Stimulated activated CD4-positive, alpha-beta T cell treated with anti-CD3 and anti-CD28 coated beads, Interleukin-1b, Interleukin-23, amount 100 ng/mL, for 48 hours (primary cell): ENCODE measurements at places on chromosomes 2 and 18.
A peak's percentile ranks its signal among the peaks of the same experiment; 100 is the strongest.

- no peak for DNase-seq
Measured at GRCh38 chr2:24702800-24703199, 90.4 kb downstream of the PTRHD1 start.

DNA sequence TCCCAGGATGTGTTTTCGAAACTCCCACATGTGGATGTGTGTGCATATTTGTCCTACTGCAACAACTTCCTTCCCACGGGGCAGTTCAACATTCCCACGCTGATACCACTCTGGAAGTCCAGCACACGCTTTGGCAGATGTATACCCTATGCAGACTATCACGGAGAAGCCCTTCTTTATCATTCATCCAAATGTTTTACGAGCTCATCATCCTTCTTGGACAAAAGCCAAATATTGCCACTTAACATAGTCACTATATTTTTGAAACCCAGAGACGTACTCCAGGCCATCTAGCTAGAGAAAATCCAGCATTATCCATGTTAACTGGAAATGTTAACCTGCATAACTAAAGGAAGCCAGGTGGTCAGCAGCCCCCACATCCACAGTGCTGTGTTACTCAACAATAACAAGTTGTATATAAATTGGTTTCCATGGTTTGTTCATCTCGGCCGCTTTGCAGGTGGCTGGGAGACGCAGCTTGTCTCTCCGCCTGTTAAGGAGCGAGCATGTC, 131.5 kb downstream of the ZNF532 start:
- DNase-seq: no peak

DNA sequence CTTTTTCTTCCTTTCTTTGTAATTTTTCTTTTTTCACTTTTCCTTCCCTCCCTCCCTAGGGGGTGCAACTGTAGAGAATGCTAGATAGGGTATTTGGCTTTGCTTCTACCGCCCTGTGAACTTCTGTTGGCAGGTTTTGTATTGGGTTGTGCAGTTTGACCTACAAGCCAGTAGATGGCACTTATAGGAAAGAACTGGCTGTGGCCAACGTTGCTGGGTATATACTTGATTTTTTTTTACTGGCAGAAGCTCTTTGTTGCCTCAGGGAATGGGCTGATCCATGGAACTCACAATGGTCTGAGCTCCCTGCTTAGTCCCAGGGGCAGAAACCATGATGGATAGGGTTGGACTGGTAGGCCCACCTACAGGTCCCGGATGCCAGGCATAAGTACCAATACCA, 1019.5 kb upstream of the LRRTM1 start:
- DNase-seq: no peak

DNA sequence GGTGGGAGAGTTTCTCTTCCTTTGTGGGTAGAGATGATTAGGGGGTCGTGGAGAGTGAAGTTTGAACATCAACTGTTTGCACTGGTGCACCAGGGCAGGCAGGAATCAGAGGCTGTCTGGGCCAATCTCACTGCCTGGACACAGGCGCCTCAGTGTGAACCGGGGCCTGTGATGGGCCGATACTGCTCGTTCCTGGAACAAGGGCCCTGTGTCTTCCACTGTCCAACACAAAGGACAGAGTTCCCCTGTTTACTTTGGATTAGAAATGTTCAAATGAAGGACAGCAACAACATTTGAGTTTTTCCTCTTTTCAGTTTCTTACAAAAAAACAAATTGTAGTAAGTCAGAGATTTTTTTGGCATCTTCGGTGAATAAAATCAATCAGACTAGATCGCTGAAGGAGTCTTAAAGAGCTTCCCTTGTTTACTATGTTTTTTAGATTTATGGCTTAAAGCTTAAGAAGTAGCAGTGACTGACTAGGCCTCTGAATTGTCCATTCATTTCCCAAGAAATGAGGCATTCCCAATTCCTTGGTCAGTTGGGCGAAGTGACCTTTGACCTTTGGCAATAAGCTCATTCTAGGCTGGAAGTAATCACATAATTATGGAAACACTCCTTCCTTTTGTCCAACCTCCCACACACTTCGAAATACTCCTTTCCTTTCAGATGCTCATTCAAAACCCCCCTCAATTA, 11.6 kb upstream of the TGFA start:
- DNase-seq: no peak

DNA sequence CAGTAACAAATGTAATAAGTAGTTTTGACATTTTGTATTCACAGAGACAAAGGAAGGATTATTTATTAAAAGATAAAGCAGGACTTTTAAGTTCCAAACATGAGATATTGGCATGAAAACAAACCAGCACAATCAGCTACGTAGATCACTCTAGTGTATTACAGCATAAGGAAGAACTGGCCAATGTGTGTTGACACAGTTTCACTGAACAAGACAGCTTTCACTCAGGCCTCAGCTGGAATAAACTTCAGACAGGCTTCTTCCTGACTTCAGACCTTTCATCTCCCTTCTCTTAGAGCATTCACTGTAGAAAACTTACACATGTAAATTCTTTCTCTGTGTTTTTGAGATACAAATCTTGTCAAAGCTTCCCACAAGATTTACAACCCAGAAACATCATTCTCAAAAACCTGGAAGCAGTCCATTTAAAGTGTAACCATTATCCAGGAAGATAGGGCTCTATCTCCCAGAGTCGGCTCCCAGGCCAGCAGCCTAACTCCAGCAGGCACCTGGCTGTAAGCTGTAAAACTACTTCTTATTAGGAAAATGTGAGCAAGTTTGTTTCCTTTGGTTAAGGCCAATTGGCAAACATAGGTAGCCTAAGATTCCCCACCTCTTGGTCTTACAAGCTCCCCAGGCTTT, 768.3 kb upstream of the CDH7 start:
- DNase-seq: no peak

DNA sequence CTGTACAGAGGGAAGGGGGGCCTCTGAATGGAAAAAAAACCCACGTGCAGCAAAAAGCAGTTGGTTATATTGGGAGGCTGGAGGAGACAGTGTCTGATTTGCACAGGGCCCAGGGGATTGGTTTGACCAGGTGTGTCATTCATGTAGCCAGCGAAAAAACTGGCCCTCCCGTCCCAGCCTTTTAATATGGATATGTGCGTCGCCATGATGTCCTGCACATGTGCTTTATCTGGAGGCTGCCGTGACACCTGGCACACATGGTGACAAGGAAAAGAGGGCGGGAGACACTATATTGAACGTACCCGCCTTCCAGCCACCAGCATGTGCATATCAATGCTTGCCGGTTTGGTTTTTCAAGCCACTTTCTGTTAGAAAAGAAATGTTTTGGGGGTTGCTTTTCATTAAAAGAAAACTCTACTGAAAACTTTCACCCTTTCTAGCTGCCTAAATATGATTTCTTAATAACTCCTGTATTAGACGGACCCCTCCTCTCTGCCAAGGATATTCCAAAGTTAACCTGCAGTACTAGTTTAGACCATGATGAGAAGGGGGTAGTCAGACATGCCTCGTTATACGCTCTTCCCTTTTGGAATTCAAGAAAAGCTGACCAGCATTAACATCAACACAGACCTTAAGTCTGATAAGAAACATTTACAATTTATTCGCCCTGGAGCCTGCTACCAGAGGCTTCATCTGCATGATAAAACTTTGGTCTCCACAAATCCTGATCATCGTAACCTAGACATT, 16.2 kb downstream of the SLC25A52 start:
- DNase-seq: no peak

DNA sequence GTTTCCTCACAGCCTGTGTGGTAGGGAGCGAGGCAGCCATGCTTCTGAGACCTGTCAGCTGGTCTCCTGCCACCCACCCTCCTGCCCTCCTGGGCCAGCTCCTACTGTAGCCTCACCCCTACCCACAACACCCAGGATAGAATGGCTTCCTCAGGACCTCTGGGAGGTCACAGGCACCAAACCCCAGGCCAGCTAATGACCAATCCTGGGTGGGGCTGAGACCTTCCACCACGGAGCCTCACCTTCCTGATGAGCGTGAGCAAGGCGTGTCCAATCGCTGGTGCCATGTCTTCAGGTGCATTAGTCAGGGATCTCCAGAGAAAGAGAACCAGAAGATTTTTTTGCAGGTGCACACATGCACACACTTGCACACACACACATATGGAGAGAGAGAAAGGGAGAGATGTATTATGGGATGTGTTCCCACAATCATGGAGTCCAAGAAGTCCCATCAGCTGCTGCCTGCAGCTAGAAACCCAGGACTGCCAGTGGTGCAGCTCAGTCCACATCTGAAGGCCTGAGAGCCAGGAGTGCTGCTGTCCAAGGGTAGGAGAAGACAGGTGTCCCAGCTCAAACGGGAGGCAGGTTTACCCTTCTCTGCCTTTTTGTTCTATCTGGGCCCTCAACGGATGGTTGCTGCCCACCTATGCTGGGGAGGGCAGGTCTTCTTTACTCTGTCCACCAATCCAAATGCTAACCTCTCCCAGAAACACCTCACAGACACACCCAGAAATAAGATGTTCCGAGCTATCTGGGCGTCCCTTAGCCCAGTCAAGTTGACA, 70.4 kb upstream of the HDAC4 start:
- DNase-seq: no peak

- DNase-seq: no peak
Measured at GRCh38 chr2:20130821-20131645, 79.6 kb upstream of the LAPTM4A start.

- DNase-seq: no peak
Measured at GRCh38 chr2:100029460-100029859, 112.9 kb downstream of the AFF3 start.

DNA sequence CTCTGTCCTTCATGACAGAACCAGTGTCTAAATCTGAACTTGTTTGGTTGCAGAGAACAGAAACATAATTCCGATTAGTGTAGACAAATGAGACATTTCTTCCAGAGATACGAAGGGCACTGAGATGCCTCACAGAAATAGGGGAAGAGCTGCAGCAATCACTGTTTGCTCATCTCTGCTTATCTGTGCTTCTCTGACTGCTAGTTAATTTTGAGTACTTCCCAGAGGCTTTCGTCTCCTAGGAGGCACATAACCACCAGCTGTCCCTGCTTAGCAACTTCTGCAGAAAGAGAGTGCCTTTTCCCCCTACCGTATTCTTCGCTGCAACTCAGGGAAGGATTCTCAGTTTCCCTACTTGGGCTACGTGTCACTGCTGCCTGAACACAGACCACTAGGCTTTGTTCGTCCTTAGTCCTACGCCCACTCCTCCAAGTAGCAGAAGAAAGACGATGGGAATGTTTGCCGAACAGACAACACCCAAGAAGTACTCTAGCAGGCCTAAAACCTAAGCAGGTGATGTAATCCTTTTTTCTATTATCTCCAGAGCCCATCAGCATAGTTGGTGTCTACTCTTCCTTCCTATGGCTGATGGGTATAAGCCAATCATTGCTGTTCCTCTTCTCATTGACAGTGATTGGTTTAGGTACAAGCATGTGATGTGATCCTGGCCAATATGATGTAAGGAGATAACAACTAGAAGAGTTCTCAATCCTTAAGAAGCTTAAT, 63.6 kb downstream of the TNP1 start:
- no peak for DNase-seq

- DNase-seq: no peak
Measured at GRCh38 chr2:8285081-8285480, 396.8 kb upstream of the ID2 start.

- no peak for DNase-seq
Measured at GRCh38 chr2:88450925-88451810, 1.3 kb downstream of the FOXI3 start.

- no peak for DNase-seq
Measured at GRCh38 chr18:42310956-42311355, 355.9 kb downstream of the PIK3C3 start.

- peak; percentile 6 for DNase-seq
Measured at GRCh38 chr18:57959278-57959677, 84.7 kb upstream of the NEDD4L start.

GRCh38 chr2:239383759-239384156, 17.1 kb downstream of the HDAC4 start:
- no peak for DNase-seq

DNA sequence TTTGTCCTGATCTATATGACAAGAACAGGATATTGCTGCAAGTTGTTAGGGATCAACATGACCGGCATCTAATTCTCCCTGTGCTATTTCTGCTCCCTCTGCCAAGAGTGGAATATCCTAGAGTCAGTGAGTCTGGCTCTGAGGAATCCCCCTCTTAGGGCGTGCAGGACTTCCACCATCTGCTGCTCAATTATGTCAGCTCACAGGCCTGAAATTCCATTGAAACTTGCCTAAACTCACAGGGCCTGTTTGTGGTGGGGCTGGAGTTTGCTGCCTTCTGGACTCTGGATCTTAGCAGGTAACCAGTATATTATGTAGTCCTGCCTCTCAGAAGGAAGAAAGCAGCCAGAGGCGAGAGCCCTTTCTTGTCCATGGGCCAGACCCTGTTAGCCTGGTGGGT, 323.0 kb downstream of the TSN start:
- DNase-seq: no peak

GRCh38 chr2:46431481-46432235, 47.7 kb upstream of the TMEM247 start:
- no peak for DNase-seq
